Ascending aorta (tissue), 2 donors: ENCODE measurements at places on chromosomes 6 and 20.
A peak's percentile ranks its signal among the peaks of the same experiment; 100 is the strongest.

DNA sequence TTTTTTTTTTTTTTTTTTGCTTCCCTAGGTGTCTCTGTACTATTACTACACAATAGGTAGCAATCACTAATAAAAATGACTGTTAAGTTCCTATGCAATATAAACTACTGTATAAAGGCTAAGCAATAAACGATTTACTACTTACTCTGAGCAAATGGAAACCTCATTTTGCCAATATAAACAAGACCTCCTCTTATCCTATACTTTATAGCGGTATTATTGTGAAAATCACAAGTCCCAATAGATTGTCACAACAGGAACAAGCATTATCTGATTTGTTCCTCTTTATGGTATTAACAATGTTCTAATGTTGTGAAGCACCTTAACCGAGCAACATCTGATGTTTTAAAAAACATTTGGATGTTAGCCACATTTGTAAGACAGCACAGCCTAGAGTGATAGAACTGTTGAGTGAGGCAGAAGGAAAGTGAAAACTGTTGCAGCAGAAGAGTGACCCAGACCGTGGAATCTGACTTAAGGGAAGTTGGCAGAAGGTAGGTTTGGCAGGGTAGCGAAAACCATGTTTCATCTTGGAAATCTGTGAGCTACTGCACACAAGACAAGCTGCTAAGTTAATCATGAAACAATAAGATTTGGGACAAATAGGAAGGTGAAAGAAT is 94.2 kb downstream of the MYLK4 start:
- DNase-seq, result no peak

DNA sequence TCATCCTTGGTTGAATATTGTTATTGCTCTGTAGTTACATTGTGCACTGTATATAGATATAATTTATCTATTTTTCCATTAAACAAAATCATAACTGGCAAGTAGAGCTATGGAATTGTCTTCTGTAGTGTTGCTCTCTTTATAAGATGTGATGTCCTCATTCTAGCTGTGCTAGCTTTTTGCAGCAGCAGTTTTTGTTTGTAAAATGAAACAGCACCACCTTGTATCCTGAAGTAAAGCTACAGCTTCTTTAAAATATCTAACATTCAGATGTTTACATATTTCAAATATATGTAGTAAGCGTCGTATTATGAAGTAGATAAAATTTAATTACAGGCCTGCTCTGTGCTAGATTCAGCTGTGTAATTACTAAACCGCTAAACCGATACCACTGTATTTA is 328.8 kb upstream of the MANEA start:
- DNase-seq, result no peak

GRCh38 chr20:41118632-41119031 is 18.7 kb upstream of the PLCG1 start:
- DNase-seq, result no peak

DNA sequence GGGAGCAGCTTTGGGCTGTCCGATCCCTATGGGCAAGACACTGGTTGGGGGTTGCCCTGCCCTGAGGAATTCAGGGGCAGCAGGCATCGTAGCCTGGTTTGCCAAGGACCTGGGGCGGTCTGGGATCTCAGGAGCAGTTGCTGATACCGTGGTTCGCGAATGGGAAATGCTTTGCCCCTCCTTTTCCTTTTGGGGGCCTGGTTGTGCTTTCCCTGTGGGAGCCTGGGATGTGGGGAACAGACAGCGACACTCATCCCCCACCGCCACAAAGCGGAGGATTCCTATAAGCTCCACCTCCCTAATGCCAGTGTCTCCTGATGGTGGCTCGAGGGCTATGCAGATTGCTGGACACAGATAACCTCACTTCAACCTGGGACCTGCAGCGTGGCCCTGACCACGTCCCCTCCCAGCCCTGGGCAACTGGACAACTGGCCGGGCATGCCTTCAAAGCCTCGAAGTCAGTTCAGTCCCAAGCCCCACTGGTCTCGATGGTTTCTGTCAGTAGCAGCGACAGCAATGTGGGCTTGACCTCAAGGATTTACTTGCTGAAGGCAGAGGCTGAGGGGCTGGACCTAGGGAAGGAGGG is 3.3 kb downstream of the CEBPB start:
- no peak for DNase-seq

DNA sequence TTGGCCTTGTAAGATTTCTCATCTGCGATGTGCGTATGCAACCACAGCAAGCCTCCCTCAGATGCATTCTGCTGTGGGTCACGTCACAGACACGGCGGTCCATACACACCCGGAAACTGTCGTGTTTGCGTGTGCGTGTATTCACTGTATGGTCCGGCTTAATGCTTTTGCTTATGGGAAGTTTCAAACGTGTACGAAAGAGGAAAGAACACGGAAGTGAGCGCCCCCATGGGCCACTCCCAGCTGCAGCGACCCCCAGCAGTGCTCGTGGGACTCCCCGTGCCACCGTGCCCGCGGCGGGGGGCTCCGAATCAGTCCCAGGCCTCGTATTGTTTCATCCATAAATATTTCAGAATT is 10.2 kb downstream of the DLL1 start:
- peak; percentile 54 for DNase-seq

- DNase-seq, result no peak
Measured at GRCh38 chr20:62001178-62001715, 64.4 kb downstream of the TAF4 start.

DNA sequence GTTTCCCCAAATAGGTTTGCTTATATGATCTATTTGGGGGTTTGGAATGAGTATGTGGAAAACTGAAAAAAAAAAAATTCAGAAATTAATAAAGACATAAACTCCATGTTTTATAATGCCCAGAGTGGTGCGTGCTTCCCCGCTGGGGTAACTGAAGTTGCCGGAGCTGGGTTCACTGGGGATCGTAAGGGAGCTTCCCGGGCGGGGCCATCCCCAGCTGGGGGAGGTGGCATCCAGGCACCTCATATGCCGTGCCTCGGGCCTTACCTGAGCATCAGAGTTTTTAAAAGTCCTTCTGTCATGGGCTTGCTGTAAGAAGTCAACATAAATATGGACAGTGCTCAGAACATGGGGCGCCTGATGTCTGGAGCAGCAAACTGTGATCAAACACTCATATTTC is 17.9 kb upstream of the RAMACL start:
- no peak for DNase-seq

DNA sequence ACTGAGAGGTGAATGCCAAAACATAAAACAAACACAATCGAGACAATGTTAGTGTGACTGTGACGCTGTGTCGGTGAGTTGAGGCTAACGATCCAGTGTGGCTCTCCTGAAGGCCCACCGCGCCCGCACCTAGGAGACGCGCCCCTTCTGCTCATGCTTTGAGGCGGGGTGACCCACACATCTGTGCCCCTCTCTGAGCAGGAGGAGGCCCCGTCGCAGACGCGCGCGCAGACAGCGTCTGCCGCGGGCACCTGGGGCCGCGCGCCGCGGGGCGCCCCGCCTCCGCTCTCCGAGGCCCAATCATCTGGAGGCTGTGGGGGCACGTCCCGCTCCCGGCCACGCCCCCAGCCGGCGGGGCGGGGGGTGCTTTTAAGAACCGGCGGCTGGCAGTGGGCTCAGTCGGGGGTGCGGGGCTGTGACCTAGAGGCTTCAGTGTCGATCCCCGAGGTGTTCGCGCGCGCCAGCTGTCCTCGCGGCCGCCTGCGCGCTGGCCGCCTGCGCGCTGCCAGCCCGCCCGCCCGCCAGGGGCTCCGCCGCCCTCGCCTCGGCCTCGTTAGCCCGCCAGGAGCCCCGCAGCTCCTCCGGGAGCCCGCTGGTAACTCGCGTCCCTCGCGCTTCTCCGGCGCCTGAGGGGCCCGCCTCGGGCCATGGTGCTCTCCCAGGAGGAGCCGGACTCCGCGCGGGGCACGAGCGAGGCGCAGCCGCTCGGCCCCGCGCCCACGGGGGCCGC is at the start of gene SLC16A10:
SLC16A10 (plus strand) TSS at position 398 of the 730 bp plus-strand sequence; CDS start at position 648, 250 bp downstream.
- DNase-seq, result peak; percentile 87

GRCh38 chr6:82978362-82978945 is 87.2 kb downstream of the UBE3D start:
- DNase-seq, result no peak

- DNase-seq, result no peak
Measured at GRCh38 chr6:99951016-99951805, 42.8 kb downstream of the MCHR2 start.

DNA sequence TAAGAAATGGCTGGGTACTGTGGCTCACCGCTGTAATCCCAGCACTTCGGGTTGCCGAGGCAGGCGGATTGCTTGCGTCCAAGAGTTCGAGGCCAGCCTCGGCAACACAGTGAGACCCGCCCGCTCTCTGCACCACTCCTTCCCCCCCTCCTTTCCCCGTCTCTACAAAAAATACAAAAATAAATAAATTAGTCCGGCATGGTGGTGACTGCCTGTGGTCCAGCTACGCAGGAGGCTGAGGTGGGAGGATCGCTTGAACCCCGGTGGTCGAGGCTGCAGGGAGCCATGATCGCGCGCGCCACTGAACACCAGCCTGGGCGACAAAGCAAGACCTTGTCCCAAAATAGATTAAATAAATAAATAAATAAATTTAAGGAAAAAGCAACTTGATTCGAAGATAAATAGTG is 448 bp upstream of the RNF114 start:
- no peak for DNase-seq

- DNase-seq, result no peak
Measured at GRCh38 chr6:158628542-158628941, 16.0 kb downstream of the DYNLT1 start.

DNA sequence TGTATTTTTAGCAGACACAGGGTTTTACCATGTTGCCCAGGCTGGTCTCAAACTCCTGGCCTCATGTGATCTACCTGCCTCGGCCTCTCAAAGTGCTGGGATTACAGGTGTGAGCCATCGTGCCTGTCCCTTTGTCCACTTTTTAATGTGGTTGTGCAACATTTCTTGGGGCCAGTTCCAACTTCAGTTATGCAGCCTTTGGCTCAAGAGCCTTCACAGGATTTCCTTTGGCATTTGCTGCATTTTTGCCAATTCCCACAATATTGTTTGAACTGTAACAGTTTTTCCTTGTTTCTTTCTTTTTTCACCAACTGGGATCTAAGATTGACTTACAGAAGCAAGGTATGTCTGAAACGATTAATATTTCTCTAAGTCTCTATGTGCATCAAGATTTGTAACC is 63.6 kb downstream of the EDN1 start:
- no peak for DNase-seq

GRCh38 chr6:85113934-85114580 is 335.8 kb upstream of the NT5E start:
- DNase-seq, result peak; percentile 64

DNA sequence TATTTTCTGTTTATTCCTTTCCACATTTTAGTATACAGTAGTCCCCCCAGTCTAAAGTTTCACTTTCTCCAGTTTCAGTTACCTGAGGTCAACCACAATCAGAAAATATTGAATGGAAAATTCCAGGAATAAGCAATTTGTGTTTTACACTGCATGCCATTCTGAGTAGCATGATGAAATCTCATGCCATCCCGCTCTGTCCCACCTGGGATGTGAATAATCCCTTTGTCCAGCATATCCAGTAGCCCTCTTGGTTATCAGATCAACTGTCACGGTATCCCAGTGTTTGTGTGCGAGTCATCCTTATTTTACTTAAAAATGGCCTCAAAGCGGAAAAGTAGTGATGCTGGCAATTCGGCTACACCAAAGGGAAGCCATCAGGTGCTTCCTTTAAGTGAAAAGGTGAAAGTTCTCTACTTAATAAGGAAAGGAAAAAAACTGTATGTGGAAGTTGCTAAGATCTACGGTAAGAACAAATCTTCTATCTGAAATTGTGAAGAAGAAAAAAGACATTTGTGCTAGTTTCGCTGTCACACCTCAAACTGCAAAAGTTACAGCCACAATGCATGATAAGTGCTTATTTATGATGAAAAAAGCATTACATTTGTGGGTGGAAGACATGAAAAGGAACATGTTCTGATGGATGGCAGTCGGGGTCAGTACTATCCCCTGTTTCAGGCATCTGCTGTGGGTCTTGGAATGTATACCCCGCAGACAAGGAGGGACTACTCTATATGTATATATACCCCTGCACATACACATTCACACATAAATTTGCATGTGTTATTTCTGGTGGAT is 11.3 kb downstream of the NOX3 start:
- no peak for DNase-seq

DNA sequence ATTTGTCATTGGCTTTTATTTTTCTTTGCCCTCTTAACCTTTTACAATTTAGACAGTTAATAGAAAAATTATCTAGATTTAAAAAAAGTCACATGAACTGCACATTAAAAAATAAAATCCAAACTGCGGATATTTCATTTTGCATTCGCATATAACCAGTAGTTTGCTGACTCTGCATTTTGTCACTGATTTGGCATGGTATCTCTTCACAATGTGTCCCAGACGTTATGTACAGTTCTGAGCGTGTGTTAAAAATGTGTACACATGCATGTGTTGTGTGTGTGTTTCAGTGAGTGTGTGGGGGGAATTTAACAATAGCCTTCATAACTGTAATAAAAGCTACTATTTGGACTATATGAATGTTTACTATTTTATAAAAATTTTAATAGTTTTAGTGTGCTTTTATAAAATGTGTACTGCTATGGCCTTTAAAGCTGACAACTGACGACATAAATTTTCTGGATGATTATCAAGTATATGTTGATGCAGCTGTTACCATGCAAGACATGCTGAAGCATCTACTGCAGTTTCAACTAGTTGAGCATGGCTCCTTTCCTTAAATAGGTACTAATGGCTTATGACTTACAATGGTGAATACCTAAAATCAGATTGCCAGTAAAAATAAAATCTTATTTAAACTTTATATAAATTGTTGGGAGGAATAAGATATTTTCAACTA is 67.7 kb downstream of the HMGCLL1 start:
- DNase-seq, result no peak

- no peak for DNase-seq
Measured at GRCh38 chr6:50062051-50062450, 12.3 kb upstream of the DEFB112 start.

DNA sequence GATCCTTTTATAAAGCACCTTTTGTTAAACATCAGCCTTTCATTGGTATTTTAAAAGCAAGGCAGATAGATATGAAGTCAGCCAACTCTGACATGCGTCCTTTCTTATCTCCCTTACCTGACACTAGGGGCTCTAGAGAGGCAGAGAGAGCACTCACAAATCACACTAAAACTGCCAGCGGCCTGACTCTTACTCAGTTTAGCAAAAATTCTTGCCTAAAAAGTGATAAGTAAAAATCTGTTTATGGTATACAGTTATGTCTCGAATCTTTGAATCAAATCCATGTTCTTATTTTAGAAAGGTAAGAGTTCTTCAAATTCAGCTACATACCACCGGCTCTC is 10.4 kb upstream of the TDRD6 start:
- no peak for DNase-seq
